Placental pericyte (primary cell): ENCODE measurements at places on chromosomes 6 and 20. TPM values are rescaled to one million over a fixed set of nuclear protein-coding genes. Genes with fewer than 3 reads are reported as not detected.

Gene MAVS
- total RNA-seq = 23.2 and 42.4 TPM in 2 replicates

Gene BFSP1
- 3.9 and 4.7 TPM in 2 replicates for total RNA-seq

Gene SIRPB1
- total RNA-seq = 1.4 and 2.2 TPM in 2 replicates

Gene DNAAF9
- 15.3 and 16.6 TPM in 2 replicates for total RNA-seq

Gene VARS1
- 51.6 and 105 TPM in 2 replicates for total RNA-seq

Gene MOXD1
- total RNA-seq = 9.9 and 25.2 TPM in 2 replicates

Gene ULBP1
- total RNA-seq = 0.66 and 0.86 TPM in 2 replicates

Gene NOTCH4
- total RNA-seq = 0.44 and 1.1 TPM in 2 replicates

Gene SLC16A10
- total RNA-seq = 0.22 and 0.43 TPM in 2 replicates

Gene RBBP9
- 4.8 and 20.2 TPM in 2 replicates for total RNA-seq

Gene SLC4A11
- 2.2 and 2.9 TPM in 2 replicates for total RNA-seq

Gene LHFPL5
- total RNA-seq = not detected in 2 replicates

Gene PPP1R16B
- total RNA-seq = 0.14 TPM in 1 of 2 replicates, not detected in the other

Gene EBF4
- total RNA-seq = 1.0 and 1.1 TPM in 2 replicates

Gene ENPP5
- 0.14 TPM in 1 of 2 replicates, not detected in the other for total RNA-seq

Gene RWDD2A
- total RNA-seq = 2.7 and 8.1 TPM in 2 replicates

Gene BLTP3A
- total RNA-seq = 7.7 and 16.4 TPM in 2 replicates

Gene DEFB114
- total RNA-seq = not detected in 2 replicates

Gene PPP1R14C
- total RNA-seq = not detected in 2 replicates

Gene PDE10A
- 2.0 and 11.6 TPM in 2 replicates for total RNA-seq

Gene TTK
- total RNA-seq = 1.5 and 54.8 TPM in 2 replicates

Gene OR2J3
- total RNA-seq = not detected in 2 replicates
